ENCODE measurements at places on chromosomes 7 and 10.

- DNase-seq, result peak; percentile 33
Observed at GRCh38 chr10:68516766-68517165, 10.6 kb downstream of the SLC25A16 start.

DNA sequence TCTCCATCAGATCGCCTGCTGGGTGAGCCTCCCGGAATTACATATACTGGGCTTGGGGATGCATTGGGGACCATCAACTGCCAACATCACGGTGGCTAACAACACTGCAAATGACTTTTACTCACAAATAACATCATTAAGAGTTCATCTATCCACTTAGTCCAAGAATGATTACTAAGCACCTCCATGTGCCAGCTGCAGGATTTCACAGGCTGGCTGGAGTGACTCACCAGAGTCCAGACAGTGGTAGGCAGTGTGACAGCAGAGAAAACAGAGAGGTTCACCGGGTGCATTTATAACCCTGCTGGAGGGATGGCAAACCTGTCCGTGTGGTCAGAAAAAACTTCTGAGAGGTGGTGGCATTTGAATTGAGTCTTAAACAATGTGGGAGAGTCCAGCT lies 3.2 kb upstream of the IGFBP3 start:
- peak; percentile 71 for DNase-seq

GRCh38 chr10:71159892-71160291 lies 52.5 kb upstream of the UNC5B start:
- DNase-seq, result no peak

DNA sequence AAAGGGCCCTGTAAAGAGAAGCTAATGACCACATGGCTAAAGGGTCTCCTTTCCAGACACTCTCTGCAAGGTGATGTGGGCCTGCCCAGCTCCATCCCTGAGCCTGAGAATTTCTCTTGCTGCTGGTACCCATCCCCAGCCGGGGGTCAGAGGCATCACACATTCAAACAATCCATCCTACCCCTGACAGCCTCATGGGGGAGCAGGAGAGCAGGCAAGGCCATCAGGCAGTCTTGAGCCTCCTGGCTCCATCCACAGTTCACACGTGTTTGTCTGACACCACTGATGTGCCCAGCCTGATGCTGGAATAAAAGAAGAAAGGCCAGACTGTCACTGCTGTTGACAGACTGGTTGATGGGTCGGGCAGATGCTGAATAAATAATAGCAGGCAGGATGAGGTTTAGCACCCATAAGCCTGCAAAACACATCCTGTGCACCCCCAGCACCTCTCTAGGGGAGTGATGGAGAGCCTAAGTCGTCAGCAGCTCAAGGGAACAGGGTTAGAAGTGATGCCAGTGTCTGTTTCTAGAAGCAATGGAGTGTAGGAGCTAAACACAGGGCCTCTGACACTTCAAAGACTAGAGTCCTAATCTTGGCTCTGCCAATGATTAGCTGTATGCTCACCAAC lies 43.5 kb downstream of the TLL2 start:
- peak; percentile 35 for DNase-seq

Measured in fibroblast of pulmonary artery (primary cell).